ENCODE measurements at places on chromosomes 11 and 22.

DNA sequence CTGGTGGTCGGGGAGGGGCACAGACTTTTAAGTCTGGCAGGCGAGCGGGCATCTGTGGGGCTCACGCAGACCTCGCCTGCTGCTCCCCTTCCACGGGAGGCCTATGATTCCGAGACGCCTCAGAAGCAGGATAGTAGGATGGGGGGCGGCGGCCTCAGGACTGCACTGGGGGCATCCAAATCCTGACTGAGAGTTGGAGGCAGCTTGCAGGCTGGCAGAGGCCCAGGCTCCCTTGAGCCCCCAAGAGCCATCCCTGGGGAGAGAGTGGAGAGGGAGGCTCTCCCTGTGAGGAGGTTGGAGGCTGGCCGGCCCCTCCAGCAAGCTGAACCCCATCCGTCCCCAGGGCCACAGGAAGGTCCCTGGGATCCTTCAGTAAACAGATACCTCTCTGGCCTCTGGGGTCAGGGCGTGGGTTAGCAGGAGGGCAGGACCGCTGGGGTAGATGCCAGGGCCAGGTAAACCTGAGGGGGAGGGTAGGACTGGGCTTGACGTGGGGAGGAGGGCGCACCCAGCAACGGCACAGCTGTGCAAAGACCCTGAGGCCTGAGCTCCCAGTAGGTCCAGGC lies 33.3 kb downstream of the SBF1 start:
- DNase-seq = no peak

DNA sequence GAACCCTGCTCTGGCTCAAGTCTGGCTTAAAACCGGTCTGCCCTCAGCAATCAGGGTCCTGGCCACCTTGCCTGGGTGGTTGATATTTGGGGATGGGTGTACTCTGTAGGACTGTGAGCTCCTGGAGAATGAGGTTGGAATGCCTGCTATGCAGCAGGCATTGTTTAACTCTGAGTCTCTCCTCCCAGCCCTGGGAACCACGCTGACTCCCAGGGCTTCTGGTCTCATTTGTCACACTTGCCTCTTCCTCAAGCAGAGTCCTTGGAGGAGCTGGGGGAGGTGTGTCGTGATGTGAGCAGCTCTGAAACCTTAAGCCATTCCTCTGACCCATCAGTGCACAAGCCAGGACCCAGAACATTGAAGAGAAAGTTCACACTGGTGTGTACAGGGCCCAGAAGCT lies 340.1 kb downstream of the MN1 start:
- no peak for DNase-seq

- no peak for DNase-seq
These were observed 26.8 kb downstream of the TPCN2 start for GRCh38 chr11:69075421-69076128.

DNA sequence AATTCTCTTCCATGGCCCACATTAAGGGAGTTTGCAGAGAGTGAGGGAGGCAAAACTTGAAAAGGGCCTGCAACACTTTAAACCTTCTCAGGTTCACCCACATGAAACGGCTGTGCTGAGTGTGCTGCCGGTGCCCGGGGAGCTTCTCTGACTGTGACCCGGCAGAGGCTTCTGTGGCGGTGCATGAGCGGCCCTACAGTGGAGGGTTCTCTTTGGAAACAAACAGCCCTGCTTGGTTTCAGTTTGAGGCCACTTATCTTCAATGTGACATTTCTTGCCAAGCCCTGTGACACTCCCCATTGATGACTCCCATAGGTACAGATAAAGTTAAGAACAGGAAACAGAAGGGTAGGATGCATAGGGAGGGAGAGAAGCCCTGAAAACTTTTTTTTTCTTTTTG lies 31.8 kb downstream of the FAM118A start:
- DNase-seq = no peak

DNA sequence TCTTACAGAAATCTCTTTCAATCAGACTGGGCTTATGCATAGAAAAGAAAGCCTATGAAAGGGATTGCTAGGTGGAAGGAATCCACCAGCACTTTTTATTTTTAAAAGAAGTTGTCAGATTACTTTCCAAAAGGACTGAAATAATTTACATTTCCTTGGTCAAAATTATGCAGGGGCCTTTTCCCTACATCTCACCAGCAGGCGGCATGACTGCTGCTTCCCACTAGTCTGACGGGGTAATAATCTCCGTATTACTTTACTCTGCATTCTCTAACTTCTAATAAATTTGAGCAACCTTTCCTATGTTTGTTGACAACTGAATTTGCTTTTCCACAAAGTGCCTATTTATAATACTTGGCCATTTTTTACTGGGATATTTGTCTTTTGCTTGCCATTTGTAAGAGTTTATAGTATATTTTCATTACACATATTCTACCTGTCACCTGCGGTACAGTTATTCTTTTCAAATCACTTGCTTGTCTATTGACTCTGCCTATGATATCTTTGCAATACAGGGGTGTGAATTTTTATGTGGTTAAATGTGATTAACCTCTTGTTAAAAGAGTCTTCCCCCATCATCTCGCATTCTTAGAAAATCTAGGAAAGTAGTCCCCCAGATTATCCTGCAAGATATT lies 51.9 kb upstream of the USP47 start:
- no peak for DNase-seq
